ENCODE measurements at places on chromosomes 5 and 9.

DNA sequence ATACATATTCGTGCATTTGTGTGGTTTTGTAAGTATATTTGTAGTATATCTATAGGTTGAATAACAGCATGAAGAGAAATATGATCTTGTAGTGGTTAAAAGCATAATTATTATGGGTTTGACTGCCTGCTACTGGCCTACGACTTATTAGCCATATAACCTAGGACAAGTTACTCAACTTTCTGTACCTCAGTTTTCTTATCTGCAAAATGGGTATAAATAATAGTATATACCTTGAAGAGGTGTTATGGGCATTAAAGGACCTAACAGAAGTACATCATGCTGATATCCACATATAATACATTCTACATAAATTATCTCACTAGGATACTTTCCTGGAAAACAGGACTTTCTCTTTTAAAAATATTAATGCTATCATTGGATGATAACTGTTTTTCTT lies 118.3 kb upstream of the ELL2 start:
- no peak overlapping the region for H3K27ac ChIP-seq
- no peak for DNase-seq
- H3K4me3 ChIP-seq: no peak overlapping the region
- H3K27me3 ChIP-seq: peaks cover 17% of the 10 kb centered on the region
- no peaks in the 10 kb centered on the region for H3K4me1 ChIP-seq

GRCh38 chr9:104961238-104961637 lies 33.3 kb upstream of the ABCA1 start:
- no peaks in the 10 kb centered on the region for H3K36me3 ChIP-seq
- DNase-seq: no peak
- H3K4me3 ChIP-seq: no peak overlapping the region

- H3K27ac ChIP-seq: no peak overlapping the region
- peaks cover 7% of the 10 kb centered on the region for H3K4me1 ChIP-seq
- no peak overlapping the region for H3K4me3 ChIP-seq
Measured at GRCh38 chr5:125481506-125482465, 735.3 kb upstream of the ZNF608 start.

DNA sequence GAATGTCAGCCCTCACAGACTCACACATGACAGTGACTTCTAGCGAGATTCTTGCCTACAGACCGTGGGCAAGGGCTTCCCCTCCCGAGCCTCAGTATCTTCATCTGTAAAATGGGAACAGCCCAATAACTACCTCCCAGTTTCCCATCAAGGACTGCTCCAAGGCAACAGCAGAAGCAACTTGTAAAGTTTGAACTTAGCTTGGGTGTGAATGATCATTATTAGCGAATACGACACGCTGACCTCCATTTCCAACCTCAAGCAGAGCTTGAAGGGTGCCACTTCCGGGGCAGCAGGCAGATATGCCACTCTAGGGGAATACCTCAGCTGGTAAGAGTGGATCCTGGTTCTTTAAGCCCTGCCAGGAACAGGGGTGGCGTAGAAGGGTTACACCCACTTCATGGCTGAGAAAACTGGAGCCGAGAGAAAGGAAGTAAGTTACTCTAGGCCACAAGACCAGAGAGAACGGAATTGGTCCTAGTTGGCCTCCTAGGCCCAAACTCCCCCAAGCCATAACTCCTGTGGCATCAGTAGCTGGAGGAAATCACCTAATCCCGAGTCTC lies 2.0 kb downstream of the RNF44 start:
- H3K27ac ChIP-seq: peak overlapping the region; percentile 97
- no peaks in the 10 kb centered on the region for H3K36me3 ChIP-seq
- peak; percentile 64 for DNase-seq

DNA sequence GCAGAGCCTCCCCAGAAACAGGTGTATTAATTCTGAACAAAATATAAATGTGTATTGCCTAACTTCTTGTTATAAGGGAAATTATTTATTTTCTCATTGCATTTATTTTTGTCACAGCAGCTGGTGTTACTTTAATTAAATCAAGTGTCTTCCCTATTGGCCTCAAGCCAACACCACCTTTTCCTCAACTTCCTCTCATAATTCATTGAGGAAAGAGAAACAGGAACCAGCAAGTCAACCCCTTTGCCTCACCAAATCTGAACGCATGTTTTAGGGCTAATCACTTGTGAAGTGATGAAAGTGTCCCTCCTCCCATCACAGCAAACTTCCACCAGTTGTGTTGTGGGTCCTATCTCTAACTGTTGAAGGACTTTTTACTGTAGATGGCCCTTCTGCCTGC lies 73.1 kb downstream of the DIRAS2 start:
- H3K27me3 ChIP-seq: peaks cover 10% of the 10 kb centered on the region
- no peak overlapping the region for H3K4me3 ChIP-seq
- no peaks in the 10 kb centered on the region for H3K36me3 ChIP-seq
- no peak overlapping the region for H3K27ac ChIP-seq
- no peak for DNase-seq
